M059J (cell line): ENCODE measurements at places on chromosomes 1 and 21.
A peak's percentile ranks its signal among the peaks of the same experiment; 100 is the strongest.

GRCh38 chr1:21899987-21900386, 37.1 kb downstream of the HSPG2 start:
- no peak for DNase-seq

DNA sequence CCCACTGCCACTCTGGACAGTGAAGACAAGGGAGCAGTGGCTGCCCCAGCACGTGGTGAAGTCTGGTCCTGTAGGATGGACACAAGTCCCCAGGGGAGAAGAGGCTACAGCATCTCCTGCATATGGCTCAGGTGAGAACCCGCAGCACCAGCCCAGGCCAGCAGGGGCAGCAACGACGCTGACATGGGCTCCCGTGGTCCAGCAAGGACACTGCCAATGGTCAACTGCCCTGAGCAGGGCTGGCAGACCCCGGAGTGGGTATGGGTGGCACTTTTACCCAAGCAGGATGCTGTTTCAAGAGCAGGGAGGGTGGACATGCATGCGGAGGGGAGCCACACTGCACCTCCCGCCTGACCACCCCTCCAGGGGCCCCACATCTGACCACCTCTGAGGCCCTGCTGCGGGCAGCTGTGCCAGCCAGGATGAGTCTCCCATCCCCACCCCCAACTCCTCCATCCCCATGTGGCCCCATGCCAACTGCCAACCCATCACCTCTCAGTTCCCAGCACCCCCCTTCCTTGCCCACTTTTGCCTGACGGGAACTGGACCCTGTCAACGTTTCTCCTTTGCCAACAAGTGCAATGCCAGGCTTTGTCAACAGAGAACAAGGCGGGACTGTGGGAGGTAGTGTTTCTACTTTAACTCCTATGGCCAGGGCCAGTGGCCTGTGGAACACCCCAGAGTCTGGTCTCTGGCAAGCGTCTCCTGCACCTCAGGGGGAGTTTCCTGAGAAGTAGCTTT, 8.6 kb downstream of the MORN1 start:
- peak; percentile 43 for DNase-seq

GRCh38 chr1:113247355-113247754, 143.0 kb upstream of the MAGI3 start:
- no peak for DNase-seq

GRCh38 chr1:28899267-28899666, 15.1 kb upstream of the EPB41 start:
- no peak for DNase-seq

DNA sequence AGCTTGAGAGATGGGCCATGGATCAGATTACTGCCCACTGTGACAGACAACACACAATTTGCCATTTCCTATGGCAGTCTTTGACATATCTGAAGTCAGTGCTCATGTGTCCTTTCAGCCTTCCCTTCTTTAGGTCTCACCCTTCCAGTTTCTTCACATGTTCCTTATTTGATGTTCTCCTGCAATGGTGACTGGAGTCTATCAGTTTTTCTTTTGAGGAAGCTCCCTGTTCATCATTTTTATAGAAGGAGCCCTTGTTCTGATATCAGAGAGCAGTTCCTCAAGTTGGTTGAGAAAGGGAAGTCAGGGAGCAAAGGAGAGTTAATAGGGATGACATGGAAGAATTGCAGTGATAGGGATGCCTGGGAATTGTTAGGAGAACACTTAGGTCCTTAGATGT, 42.2 kb downstream of the DISC1 start:
- DNase-seq: no peak

GRCh38 chr1:47847763-47848162, 149.4 kb downstream of the TRABD2B start:
- DNase-seq: no peak

- peak; percentile 43 for DNase-seq
These were observed 126.5 kb upstream of the TNFSF4 start for GRCh38 chr1:173333581-173333980.

- DNase-seq: no peak
These were observed 300.0 kb downstream of the RRAGC start for GRCh38 chr1:38559446-38560165.
